ENCODE measurements at places on chromosomes 7 and 10.
A peak's percentile ranks its signal among the peaks of the same experiment; 100 is the strongest.

GRCh38 chr10:50437248-50437647, 185.9 kb upstream of the ASAH2 start:
- no peak for DNase-seq

DNA sequence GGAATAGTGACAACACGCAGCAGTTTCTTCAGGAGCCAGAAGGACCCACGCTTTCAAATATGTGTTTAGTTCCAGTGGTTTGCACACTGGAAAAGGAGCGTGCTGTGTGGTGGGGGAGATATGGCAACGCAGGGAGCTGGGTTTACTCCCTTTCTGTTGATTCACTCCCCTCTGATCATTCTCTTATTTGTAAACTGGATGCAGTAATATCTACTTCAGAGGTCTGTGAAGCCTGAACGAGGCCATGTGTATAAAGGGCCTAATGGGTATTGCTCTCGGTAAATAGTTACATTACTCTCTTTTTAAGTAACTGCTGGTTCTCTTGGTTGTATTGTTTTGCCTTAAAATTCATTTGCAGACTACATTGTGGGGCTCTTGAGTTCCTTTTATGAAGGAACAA, 19.2 kb downstream of the RBM17 start:
- no peak for DNase-seq

DNA sequence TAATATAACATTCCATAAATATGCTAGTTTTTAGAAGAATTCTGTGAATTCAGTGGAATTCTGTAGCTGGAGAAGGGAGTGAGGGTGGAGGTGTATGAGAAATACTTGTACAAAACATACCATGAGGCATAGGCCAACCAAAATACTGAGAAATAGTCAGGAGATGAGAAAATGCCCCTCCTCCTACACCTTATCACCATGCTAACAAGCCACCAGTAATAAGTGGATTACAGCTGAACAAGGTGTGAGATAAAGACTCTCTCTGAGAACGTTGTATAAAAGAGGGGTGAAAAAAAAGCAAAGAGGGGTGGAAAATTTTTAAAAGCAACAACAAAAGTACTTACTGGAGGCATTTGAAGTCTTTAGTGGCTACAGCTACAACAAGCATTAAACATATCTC, 90.4 kb upstream of the IGFBP3 start:
- no peak for DNase-seq

DNA sequence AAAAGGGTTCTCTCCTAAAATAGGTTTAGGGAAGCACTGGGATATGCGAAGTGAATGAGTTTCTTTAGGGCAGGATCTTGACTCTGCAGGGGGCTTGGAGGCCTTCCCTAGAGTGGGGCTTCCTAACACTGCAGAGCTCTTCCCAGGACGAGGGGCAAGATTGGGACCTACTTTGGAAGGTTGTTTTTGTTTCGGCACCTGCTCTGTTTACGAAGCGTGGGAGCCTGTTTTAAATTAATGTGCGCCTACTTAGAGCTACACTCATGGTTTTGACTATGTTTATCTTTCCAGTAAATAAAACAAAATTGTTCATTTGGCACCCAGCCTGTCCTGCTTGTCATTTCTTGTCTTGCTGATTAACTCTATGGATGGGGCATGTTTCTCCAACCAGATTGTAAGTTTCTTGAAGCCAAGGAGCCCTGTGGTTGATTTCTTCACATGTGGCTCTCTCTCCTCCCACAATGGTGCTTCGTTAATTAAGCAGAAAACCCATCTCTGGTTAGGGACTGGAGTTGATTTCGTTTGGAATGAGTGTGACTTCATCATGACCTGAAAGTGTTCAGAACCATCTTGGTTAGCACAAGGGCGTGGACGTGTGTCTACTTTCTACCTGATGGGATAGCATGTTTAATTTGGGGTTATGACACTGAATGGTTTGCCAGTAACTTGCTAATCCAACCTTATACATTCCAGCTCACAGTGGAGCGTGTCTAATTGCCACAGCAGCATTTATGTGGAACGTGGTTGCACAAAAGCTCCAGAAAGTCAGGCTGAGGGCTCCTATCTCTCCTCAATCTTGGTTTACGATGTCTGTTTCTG, 98.1 kb downstream of the TCF7L2 start:
- DNase-seq = no peak

- no peak for DNase-seq
These were observed 181.3 kb downstream of the SDK1 start for GRCh38 chr7:3482147-3482921.

DNA sequence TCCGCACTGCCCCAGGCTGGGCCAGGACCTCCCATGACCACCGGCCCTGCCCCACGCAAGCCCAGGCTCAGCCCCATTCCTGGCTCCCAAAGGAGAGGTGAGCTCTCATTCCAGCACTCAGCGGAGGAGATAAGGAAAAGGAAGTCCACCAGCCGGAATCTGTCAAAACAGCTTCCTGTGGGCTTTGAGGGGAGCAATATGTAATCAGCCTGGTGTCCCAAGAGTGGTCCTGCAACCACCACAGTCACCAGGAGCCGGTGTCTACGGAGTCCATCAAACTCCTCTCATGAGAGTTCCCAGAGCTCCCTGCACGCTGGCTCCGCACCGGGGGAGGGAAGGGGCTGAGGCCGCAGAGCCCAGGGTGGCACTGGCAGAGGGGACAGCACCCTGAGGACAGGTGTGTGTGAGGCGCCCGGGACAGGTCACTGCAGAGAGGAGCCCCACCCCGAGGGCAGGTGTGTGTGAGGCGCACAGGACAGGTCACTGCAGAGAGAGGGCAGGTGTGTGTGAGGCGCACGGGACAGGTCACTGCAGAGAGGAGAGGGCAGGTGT, 57.9 kb downstream of the STK32C start:
- DNase-seq = no peak

GRCh38 chr7:116258734-116259133, 48.4 kb downstream of the TES start:
- DNase-seq = no peak

DNA sequence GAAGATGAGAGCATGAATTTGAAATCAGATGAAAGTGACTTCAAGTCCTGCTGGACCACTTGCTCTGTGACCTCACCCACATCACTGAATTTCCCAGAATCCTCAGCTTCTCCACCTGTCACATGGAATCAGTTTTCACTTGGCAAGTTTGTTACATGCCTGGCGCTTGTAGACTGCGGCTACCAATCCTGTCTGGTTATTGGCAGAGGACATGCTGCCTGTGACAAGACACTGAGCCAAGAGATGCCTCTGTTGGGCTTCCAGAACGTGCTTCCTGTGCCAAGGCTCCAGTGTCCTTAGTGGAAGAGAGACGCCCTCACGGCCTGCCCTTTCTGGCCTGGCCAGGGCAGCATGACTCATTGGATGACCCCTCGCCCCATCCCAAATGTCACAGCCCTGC, 4.4 kb upstream of the MYL10 start:
- DNase-seq = peak; percentile 23

DNA sequence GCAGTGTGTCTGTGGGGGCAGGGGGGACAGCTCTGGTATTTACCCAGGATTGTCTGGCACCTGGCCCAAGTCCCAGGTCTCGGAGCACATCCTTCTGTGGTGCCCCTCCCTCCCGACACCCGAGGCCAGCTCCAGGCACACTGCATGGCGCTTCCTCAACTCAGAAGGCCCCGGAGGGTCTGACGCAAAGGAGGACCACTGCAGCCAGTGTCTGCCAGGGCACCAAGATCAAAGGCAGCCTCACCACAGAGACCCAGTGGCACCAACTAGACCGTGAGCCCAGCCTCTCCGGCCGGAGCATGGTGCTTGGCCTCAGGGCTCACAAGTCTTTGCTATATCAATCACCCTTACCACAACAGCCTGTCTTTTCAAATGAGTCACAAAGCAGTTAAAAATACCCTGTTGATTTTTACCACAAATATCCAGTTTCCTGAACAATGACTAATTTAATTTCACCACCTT, 99.3 kb upstream of the DDC start:
- no peak for DNase-seq

- no peak for DNase-seq
These were observed 189.5 kb downstream of the CXCL12 start for GRCh38 chr10:44195112-44196007.

DNA sequence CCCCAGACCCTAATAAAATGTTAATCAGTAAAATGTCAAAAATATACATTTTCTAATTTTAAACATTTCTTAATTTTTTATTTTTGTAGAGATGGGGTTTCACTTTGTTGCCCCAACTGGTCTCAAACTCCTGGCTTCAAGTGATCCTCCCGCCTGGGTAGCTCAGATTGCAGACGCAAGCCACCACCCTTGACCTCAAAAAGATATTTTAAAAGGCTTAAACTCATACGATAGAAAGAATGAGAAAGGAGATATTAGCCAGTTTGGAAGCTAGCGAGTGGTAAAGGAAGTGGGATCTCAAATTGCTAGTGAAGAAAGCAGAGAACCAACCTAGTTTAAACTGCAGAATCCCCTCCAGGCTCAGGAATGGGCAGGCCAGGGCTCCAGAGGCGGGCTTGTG, 4.5 kb downstream of the WIPI2 start:
- DNase-seq = no peak

GRCh38 chr10:126101736-126102135, 205.4 kb downstream of the FANK1 start:
- no peak for DNase-seq

DNA sequence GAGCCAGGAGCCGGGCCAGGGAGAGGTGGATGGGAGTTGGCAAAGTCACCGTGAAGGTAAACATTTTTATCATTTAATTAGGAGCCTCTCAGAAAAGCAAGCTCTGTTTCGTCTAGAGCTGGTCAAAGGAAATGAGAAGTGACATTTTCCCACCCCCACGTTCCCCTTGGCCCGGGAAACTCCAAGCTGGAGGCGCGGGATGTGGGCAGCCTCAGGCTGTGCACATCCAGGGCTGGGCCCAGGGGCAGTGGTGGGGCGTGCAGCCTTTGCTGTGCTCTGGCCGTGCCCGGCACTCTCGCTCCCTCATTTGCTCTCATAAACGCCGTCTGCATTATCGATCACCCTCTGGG, 135.6 kb upstream of the RET start:
- DNase-seq = no peak
